ENCODE measurements at places on chromosomes 16 and 17. TPM values are rescaled to one million over a fixed set of nuclear protein-coding genes. Genes with fewer than 3 reads are reported as not detected.

DNA sequence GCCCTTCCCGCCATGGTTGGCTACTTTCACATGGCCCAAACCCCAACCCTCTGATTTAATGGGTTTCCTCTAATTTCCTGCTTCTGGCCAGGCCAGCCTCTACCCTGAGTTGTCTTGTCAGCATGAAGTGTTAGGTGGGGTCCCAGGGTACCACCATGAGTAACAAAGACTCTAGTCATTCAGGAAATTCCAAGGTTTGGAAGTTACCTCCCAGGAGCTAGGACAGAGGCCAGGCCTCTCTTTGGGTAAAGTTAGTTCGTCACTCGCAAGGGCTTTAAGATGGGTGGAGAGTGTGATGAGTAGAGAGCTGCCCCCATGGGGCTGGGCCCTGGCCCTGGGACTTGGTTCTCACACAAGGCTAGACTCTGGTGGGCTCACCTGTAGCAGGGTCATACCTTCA, 54.6 kb downstream of the PLD6 start:
- H3K36me3 ChIP-seq: peaks cover 82% of the 10 kb centered on the region
- DNase-seq: no peak
- peak overlapping the region; percentile 19 for H3K27ac ChIP-seq

- H3K4me3 ChIP-seq: no peak overlapping the region
- H3K36me3 ChIP-seq: peaks cover 37% of the 10 kb centered on the region
- peaks cover 48% of the 10 kb centered on the region for H3K4me1 ChIP-seq
- DNase-seq: no peak
- no peak overlapping the region for H3K27ac ChIP-seq
- no peaks in the 10 kb centered on the region for H3K27me3 ChIP-seq
Observed at GRCh38 chr16:31078597-31079341, 4.5 kb downstream of the ZNF646 start.

GRCh38 chr16:2197765-2198164, 1.4 kb upstream of the CASKIN1 start:
- H3K4me3 ChIP-seq: no peak overlapping the region
- H3K4me1 ChIP-seq: peaks cover 11% of the 10 kb centered on the region
- no peak overlapping the region for H3K27ac ChIP-seq
- DNase-seq: no peak
- H3K36me3 ChIP-seq: no peaks in the 10 kb centered on the region

DNA sequence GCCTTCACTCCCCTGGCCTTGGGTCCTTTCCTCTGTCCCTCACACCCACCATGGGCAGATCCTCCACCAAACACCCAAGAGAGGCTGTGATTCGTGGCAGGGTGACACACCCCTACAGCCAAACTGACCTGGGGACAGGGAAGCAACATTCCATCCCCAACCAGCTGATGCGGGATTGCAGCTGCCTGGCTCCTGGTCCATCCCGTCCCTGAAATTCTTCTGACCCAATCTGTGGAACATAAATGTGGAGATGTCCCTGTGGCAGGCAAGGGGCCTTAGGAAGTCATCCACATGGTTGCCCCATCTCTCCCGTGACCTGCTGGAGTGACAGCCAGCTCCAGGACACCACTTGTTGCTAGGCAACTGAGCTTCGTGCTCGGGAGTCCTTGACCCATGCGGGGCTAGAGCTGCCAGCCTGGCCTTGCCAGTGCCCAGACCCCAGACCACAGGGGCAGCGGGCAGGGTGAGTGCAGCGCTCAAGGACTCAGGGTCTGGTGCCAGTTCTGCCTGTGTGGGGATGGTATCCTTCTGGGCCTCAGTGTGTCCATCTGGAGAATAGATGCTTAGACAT, 34.0 kb upstream of the CPNE2 start:
- no peak overlapping the region for H3K27ac ChIP-seq
- no peak for DNase-seq
- no peaks in the 10 kb centered on the region for H3K27me3 ChIP-seq

The NAGLU gene
- 49.0 TPM for total RNA-seq

DNA sequence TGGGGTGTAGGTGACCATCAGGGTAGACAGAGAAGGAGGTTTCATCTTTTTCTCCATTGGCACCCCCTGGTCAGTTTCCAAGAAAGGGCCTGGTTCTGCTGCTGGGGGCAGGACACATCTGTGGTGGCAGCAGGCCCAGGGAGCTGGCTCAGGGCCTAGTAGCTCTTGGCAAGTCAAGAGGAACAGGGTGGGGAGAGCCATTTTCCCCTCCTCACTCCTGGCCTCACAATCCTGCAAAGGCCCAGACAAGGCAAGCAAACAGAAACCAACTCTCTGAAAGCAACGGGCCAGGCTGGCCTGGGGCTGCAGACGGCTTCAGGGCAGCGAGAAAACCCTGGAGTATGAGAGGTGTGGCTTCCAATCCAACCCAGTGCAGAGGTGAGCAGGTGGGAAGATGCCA, 192.9 kb upstream of the DYNLRB2 start:
- no peaks in the 10 kb centered on the region for H3K36me3 ChIP-seq
- H3K4me1 ChIP-seq: no peaks in the 10 kb centered on the region
- DNase-seq: peak; percentile 20
- H3K27me3 ChIP-seq: no peaks in the 10 kb centered on the region
- H3K27ac ChIP-seq: no peak overlapping the region

The CCDC144A gene
- 8.4 TPM for total RNA-seq

The KRT36 gene
- not detected for total RNA-seq

GRCh38 chr16:4689091-4689671, 4.2 kb upstream of the NUDT16L1 start:
- H3K4me1 ChIP-seq: peaks cover 21% of the 10 kb centered on the region
- H3K27me3 ChIP-seq: no peaks in the 10 kb centered on the region
- H3K27ac ChIP-seq: no peak overlapping the region
- peaks cover 41% of the 10 kb centered on the region for H3K36me3 ChIP-seq
- H3K4me3 ChIP-seq: no peak overlapping the region

Data from upper lobe of left lung (tissue), 6 donors.